ENCODE measurements at places on chromosomes 1 and 21. TPM values are rescaled to one million over a fixed set of nuclear protein-coding genes. Genes with fewer than 3 reads are reported as not detected.

- no peak for DNase-seq
Measured at GRCh38 chr1:9753121-9753531, 70.6 kb downstream of the CLSTN1 start.

DNA sequence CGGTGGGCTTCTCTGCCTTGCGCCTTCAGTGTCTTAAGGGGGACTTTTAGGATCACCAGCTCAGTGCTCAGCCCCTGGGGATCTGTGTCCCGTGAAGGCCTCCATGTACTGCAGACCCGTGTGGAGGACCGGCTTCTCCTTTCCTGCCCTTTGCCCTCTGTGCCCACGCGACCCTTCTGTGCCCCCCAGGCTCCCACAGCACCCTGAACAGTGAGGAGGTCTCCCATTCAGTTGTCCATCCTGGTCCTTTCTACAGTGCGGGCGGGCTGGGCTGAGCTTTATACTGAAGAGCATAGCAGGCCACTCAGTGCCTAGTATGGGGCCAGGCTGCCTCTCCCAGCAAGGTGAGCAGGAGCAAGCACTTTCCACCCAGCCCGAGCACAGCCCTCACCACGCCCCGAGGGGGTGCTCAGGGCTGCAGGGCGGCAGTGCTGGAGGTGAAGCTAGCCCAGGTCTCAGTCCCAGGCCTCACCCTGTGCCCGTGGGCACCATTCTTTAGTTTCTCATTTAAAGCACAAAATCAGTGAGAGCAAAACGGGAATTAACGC lies 7.6 kb upstream of the TFF1 start:
- DNase-seq, result no peak

DNA sequence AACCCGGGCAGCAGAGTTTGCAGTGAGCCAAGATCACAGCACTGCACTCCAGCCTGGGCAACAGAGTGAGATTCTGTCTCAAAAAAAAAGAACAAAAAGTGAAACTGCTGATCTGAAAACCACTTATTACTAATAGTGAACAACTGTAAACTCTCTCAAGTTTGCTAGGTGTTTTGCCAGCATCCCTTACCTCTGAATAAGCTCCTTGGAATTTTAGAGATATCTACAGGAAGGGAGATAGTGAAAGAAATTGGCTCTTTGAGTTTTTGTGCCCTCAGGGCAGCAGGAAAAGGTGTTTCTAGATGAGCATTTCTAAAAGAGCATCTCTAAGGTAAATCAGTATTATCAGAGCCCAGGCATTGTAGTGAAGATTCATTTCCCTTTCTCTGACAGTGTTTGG lies 27.1 kb downstream of the PARK7 start:
- DNase-seq, result no peak

Gene CACHD1
- polyA plus RNA-seq, result 0.81 TPM

Gene GPATCH2
- 4.7 TPM for polyA plus RNA-seq

Gene OR2L8
- polyA plus RNA-seq, result not detected

DNA sequence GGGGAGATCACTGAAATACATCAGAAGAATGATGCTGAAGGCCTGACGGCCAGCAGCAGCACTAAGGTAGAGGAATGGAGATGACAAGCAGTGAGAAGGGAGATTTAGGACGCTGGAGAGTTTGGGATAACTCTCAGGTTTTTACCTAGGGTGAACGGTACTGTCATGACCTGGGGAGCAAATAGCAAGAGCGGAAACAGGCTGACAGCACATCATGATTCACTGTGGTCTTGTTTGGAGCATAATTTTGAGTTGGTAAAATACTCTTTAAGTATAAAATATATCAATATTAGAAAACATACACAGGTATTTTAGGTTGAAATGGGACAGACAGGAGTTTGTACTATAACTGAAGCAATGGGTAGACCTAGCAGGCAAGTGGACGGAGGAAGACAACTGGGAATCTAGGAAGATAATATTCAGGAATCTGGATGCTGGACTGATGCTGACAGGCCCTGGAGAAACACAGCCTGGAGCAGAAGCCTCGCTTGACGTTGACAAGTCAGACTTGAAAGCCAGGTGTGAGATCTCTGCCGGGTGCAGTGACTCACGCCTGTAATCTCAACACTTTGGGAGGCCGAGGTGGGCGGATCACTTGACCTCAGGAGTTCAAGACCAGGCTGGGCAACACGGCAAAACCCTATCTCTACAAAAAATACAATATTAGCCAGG lies 33.3 kb downstream of the ALG14 start:
- peak; percentile 59 for DNase-seq

Gene MMEL1
- 22.6 TPM for polyA plus RNA-seq

Gene NCAM2
- 0.65 TPM for polyA plus RNA-seq

Gene NTNG1
- polyA plus RNA-seq, result not detected

Gene MTARC2
- polyA plus RNA-seq, result 90.3 TPM

DNA sequence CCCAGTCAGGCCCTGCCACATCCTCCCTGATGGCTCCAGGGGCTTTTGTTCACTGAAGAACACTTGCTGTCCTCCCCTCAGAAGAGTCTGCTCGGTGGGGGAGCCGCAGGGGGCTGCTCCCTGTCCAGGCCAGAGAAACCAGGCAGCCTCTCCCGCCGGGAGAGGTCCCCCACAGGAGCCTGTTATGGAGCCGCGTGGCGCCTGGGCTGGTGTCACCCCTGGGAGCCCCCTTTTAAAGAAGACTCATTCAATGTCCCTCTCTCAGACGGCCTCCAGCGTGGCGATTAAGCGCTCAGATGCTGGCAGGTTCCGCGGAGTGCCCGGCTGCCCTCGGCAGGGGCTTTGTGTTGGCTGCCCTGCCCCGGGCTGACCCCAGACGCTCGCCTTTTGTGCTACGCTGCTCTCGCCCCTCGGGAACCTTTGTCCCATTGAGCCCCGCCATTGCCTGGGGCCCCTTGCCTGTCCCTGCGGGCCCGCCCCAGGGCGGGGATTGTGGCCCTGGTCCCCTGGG lies 43.1 kb downstream of the SKI start:
- DNase-seq, result no peak

GRCh38 chr1:100988121-100988520 lies 37.5 kb downstream of the DPH5 start:
- no peak for DNase-seq

DNA sequence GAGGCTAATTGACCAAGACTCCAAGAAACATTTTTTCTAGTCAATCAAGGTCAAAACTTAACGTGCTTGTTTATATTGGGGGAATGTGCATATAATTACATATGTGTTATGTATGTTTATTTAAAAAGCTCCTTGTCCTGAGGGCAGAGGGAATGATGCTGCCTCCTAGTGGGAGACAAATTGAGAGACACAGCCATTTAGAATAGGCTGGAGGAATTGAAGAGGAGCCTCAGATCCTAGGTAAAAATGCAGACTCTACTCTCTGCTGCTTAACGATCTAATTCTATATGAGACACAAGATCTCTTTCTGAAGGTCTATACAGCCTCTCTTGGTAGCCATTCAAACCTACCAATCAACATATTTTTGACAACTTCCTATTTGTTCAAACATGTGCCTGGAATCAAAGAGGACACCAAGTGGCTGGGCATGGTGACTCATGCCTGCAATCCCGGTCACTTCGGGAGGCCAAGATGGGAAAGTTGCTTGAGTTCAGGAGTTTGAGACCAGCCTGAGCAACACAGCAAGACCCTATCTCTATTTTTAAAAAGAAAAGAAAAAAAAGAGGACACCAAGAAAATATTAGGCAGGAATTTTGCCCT lies 136.6 kb upstream of the ZNF648 start:
- no peak for DNase-seq

DNA sequence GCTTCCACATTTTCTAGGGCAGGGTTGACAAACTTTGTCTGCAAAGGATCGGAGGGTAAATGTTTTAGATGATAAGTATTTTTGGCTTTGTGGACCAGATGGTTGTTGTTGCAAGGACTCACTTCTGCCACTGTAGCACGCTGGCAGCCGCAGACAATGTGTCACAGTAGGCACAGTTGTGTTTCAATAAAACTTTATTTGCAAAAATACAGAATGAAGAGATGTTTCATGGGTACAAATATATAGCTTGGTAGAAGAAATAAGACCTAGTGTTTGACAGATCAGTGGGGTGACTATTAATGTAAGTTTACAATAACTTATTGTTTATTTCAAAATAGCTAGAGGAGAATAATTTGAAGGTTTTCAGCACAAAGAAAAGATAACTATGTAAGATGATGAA lies 127.8 kb downstream of the GRIK3 start:
- DNase-seq, result no peak

DNA sequence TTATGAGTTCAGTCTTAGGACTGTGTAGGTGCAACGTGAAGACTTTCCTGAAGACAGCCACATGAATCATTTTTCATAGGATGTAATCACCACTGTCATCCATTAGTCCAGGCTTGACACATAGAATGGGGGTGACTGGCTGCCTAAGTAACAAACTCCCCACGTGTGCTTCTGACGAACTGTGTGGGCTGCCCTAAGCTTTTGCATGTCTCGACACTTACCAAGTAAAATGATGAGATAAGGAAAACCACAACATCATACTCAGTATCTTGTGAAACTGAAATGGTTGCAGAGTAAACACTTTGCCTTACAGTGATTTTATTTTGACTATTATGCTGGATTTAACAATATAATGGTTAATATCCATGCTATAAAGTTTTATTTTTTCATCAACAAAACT lies 19.5 kb downstream of the ERG start:
- DNase-seq, result no peak

DNA sequence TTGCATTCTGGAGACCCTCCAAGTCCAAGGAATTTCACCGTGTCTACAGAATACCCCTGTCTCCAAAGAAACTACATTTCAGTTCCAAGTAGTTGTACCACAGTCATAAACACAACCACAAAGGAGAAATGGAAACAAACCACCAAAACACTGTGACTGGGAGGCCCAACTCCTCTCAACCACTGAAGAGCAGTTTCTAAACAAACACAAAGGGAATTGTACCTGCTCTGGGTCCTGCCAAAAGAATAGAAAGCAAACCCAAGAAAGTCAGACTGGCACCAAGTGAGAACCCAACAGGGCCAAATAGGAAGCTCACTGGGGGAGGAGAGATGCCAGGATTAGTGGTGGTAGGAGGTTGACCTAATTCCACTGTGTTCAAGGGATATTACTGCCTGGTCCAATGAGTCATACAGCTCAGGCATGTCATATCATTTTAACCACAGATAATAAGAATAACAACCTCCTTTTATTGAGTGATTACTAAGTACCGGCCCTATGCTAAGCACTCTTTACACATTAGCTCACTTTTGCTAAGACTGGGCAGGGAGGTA lies 123.9 kb upstream of the PPP2R5A start:
- peak; percentile 49 for DNase-seq

GRCh38 chr1:20187103-20187812 lies 940 bp upstream of the PLA2G2C start:
- no peak for DNase-seq

- no peak for DNase-seq
Measured at GRCh38 chr1:61052395-61053225, 29.8 kb upstream of the NFIA start.

Gene CRNN
- polyA plus RNA-seq, result 2.2 TPM

Gene FAM3B
- polyA plus RNA-seq, result 128 TPM

GRCh38 chr21:34548781-34549376 lies 36.9 kb upstream of the KCNE1 start:
- DNase-seq, result peak; percentile 25

GRCh38 chr1:203448521-203449061 lies 27.0 kb upstream of the PRELP start:
- DNase-seq, result no peak

DNA sequence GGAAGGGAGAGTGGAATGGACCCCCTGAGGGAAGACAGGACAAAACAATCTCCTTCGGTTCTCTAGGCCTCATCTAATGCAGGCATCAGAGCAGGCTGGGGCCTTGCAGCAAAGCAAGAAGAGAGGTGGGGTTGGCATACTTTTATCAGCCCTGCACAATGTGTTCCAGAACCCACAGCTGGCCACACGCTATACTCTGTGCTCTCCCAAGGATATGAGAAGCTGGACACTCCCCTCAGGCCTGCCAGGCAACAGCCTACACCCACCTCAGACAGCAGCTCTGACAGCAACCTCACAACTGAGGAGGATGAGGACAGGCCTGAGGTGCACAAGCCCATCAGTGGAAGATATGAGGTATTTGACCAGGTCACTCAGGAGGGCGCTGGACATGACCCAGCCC lies 27.3 kb downstream of the LY9 start:
- DNase-seq, result no peak

DNA sequence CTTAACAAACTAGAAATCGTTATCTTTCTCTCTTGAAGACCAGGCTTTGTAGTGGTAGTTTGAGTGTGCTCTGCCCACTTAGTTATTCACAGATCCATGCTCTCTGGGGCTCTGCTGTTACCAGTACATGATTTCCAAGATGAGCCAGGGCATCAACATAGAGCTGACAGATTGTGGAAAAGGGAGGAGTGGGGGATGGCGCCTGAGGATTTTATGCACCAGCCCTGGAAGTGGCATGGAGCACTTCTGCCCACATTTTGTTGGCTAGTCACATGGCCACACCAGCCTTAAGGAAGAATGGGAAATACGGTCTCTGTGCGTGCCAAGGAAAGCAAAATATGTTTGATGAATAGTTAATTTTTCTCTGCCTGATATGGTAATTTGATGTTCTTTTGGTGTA lies 18.2 kb downstream of the TSNAX start:
- no peak for DNase-seq

Gene NUDT4B
- 3.2 TPM for polyA plus RNA-seq

Gene SLC1A7
- 8.6 TPM for polyA plus RNA-seq

GRCh38 chr1:184627007-184627341 lies 127.7 kb downstream of the EDEM3 start:
- DNase-seq, result no peak

DNA sequence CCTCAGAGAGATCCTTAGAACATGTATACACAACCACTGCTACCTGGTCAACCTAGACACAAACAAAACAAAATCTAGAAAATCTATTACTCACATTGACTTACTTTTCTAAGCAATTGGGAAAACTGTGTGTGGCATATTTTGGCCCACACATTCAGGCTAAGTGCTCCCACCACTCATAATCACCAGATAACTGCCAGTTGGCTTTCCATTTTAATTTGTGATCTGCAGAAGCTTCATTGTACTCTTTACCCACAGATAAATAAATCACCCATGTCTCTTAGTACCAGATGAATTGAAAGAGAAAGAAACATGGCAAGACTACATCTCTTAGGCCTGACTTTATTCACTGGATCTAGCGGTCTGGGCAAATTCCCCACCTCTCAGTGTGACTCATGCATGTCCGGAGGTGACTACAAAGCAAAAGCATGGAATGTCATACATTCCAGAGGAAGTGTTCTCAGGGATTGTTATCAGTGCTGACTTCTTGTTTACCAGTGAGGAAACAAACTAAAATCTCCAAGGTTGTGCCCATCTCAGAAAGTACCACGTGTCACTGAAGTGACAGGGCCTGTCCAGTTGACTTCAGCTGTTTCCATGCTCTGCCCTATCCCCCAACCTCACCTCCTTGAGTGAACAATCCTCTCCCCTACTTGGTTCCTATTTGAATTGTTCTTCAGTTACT lies 52.4 kb upstream of the BCL10 start:
- no peak for DNase-seq
